ENCODE measurements at places on chromosomes 1 and 21.

DNA sequence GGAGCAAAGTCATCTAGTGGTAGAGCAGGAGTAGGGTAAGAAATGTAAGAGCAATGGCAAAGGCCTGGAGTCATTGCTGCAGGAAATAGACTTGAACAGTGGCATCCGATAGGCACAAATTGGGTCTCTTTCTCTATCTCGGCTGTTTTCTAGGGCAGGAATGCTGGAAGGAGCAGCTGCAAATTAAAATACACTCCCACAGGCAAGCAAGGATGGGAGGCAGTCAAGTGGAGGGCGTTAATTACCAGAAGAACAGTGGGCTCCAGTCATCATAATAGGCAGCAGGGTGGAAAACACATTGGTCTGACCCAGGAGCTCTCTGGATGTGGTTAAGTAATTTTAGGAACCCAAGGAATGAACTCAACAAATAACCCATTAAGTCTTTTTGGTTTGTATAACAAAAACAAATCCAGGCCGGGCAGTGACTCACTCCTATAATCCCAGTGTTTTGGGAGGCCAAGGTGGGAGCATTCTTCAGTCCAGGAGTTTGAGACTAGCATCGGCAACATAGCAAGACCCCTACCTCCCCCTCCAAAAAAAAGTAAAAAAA is 7.8 kb upstream of the TDRD5 start:
- no peak for DNase-seq

DNA sequence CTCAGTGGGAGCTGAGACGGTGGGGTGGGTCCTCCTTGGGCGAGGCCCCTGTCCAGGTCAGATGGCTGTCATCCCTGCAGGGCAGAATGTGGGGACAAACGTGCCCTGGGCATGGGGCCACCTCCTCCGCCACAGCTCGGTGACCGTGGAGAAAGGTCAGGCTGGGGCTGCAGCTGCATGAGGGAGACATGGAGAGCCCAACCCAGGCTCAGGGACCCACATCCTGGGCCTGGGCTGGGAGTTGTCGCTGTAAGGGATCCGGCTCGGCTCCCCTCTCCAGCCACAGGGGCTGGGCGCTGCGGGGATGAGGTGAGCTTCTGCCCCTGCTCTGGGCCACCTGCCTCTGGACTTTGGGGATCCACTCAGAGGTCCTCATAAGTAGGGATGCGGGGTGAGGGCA is 518 bp upstream of the PLCH2 start:
- no peak for DNase-seq

GRCh38 chr1:248906753-248907661 is 972 bp downstream of the PGBD2 start:
- no peak for DNase-seq

DNA sequence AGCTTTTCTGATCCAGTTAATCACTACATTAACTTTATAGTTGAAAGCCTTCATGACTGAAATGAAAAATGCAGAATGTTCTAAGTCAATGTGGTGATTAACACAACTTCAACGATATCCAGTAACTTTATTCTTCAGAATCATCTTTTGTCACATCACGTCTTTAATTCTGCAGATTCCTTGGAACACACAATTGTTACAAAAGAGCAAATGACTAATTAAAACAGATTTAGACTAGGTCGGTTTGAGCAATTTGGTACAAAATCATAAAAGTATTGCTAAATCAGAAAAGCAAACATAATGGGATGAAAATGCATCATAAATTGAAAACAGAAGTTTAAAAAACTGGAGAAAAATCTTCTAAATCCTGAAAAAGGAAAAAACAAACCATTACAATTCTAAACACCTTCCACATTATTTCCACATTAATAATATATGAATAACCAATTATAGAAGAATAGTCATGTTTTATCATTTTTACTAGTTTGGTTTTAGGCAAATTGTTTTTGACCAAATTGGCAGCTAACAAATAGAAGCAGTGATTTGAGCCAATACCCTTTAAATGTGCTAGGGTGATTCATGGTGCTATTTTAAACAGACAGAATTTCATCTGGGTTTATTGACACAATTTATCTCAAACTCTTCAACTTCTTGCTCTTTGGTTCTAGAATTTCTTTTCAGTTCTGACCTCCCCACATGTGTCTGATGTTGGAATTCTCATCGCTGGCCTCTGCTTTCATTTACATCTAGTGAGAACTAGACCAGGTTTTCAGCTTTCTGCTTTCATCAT is 468.1 kb upstream of the PTBP2 start:
- no peak for DNase-seq

DNA sequence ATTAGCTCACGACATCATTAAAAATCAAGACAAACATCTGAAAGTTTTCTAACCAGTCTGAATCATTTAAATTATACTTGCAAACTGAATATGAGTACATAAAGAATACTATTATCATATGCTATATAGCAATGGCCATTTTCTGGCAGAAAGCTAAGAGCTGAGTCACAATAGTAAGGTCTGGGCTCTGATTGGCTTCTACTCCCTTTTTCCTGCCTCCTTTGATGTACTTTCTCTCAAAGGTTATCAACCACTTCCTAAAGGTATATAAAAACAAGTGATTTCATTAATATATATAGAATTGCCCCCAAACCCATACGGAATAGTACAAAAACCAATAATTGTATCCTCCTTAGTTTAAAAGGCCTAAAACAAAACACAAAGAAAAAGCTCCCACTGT is 7.0 kb downstream of the KCNA3 start:
- DNase-seq, result no peak

- no peak for DNase-seq
These were observed 6.4 kb downstream of the TTC22 start for GRCh38 chr1:54794451-54795355.

DNA sequence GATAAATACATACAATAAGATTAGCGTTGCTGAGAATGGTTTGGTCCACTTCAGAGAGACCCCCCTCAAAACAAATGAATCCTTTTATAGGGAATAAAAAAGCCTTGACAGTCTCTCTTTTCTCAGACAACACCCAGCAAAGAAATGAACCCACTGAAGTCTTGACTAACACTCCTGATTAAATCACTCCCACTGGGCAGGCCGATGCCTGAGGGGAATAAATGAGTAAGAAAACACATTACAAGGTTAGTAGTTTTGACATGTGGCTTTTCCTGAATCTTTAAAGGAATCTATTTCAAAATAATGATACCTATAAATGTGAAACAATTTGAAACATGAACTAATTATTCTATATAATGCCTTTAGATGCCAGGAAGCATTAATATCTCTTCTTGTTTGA is 146.9 kb upstream of the POGK start:
- no peak for DNase-seq

GRCh38 chr1:23915466-23915865 is 2.3 kb upstream of the CNR2 start:
- no peak for DNase-seq

- DNase-seq, result no peak
These were observed 44.3 kb downstream of the SLC16A1 start for GRCh38 chr1:112911506-112912220.

DNA sequence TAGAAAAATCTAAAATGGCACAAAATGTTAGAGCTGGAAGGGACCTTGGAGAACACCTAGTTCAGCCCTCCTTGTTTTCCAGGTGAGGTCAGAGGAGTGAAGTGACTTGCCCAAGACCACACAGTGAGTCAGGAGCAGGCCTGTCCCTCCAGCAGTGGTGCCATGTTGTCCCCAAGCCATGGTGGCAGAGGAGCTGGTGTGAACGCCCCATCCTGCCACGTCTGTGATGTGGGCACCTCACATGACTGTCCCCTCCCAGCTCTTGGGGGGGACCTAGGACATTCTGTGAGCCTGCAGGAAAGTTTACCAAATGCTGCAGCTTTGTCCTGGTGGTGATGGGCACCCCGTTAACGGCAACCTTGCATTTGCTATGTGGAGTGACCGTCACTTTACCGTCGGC is 66.2 kb downstream of the SCCPDH start:
- no peak for DNase-seq

- DNase-seq, result no peak
These were observed 36.3 kb downstream of the EDN2 start for GRCh38 chr1:41447995-41448770.

GRCh38 chr1:104973516-104973915 is 1223.8 kb downstream of the AMY1C start:
- no peak for DNase-seq

GRCh38 chr1:48610628-48611542 is 138.9 kb upstream of the SPATA6 start:
- no peak for DNase-seq

GRCh38 chr1:235763962-235764361 is 102.7 kb downstream of the LYST start:
- DNase-seq, result no peak

DNA sequence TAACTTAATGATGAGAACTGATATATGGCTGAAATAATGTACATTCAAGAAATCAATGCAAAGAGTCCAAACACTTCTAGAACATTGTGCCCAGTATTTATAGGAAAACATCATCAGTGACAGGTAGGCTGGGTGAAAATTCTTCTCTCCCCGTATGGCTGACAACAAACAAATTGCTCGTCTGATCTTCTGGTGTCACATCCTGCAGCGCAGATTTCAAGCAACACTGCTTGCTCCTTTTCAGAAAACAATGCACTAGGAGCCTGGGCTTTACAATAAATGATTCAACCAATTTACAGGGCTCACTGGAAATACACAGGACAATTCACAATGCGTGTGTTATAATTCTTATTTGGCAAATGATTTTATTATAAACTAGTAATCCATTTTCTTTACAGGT is 185.3 kb downstream of the RERE start:
- no peak for DNase-seq

All from activated T-cell treated with anti-CD3 and anti-CD28 coated beads, Interleukin-2, amount 50 U/mL, for 48 hours (primary cell).